ENCODE measurements at places on chromosomes 6 and 20.

DNA sequence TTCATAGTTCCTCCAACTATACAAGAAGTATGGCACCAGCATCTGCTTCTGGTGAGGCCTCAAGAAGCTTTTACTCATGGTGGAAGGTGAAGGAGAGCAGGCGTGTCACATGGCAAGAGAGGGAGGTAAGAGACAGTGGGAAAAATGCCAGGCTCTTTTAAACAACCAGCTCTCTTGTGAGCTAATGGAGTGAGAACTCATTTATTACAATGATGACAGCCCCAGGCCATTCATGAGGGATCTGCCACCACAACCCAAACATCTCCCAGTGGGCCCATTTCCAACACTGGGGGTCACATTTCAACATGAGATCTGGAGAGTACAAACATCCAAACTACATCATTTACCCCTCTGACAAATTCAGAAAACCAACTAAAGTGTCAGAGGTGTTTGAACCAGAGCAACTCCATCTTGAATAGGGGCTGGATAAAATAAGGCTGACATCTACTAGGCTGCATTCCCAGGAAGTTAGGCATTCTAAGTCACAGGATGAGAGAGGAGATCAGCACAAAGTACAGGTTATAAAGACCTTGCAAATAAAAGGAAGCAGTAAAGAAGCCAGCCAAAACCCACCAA, 2.2 kb upstream of the UBD start:
- DNase-seq: no peak

GRCh38 chr20:4358552-4358951, 343.2 kb upstream of the RNF24 start:
- no peak for DNase-seq

DNA sequence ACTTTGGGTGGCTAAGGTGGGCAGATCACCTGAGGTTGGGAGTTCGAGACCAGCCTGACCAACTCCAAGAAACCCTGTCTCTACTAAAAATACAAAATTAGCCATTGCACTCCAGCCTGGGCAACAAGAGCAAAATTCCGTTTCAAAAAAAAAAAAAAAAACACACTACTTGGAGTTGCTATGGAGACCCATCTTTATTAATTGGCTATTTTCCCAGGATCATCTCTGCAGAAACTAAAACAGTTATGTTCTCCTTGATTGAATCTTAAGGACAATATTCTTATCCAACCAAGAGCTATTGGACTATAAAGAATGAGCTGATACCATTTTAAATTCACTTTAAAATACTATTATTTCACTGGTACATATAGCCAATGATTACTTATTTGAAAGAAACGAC, 14.7 kb downstream of the AKIRIN2 start:
- no peak for DNase-seq

DNA sequence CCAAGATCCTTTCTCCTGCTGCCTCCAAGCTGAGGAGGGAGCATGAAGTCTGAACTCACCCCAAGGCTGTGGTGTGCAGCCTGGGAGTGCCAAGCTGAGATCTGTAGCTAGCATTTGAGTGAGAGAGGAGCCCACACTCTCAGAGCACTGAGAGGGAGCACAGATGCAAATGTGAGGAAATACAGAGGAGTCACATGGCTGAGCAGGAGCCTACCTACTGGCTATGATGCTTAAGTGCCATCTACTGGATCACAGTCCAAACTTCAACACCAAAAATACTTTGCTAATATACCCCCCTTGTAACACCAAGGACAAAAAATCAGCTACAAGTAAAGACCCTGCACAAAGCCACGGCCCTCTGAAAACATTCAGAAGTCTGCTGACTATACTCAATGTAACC, 94.4 kb upstream of the IMPG1 start:
- no peak for DNase-seq

- no peak for DNase-seq
Measured at GRCh38 chr6:4041480-4041879, 37.5 kb downstream of the FAM217A start.

DNA sequence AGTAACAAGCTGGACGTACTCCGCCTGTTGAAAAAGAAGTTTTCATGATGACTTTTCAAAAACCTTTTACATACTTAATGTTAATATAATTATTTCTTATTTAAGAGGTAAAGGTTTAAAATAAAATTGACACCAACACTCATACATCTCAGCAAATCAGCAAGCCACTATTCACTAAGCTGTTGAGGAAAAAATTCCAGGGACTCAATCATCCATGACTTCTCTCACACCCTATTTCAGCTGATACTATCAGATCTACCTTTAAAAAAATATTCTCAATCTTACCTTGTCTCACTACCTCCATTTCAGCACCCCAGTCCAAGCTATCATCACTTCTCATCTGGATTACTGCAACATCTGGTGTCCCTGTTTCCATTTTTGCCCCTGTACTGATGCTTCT, 109.3 kb downstream of the HACE1 start:
- DNase-seq: no peak
